ENCODE measurements at places on chromosomes 1 and 21.

DNA sequence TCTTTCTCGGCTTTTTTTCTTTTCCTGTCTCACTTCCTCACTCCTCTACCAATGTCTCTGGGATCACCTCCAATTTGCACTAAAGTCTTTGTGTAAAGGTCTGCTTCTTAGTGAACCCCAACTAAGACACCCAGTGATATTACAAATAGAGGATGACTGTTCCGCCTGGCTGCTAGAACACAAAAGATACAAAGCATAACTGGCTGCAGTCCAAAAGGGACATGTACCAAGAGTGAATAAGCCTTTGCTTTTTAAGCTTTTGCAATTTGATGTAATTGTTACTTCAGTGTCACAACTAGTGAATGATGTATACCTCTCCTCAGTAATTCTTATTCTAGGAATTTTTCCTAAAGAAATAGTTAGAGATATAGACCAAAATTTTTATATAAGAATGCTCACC, 82.8 kb upstream of the BEND5 start:
- DNase-seq: no peak

DNA sequence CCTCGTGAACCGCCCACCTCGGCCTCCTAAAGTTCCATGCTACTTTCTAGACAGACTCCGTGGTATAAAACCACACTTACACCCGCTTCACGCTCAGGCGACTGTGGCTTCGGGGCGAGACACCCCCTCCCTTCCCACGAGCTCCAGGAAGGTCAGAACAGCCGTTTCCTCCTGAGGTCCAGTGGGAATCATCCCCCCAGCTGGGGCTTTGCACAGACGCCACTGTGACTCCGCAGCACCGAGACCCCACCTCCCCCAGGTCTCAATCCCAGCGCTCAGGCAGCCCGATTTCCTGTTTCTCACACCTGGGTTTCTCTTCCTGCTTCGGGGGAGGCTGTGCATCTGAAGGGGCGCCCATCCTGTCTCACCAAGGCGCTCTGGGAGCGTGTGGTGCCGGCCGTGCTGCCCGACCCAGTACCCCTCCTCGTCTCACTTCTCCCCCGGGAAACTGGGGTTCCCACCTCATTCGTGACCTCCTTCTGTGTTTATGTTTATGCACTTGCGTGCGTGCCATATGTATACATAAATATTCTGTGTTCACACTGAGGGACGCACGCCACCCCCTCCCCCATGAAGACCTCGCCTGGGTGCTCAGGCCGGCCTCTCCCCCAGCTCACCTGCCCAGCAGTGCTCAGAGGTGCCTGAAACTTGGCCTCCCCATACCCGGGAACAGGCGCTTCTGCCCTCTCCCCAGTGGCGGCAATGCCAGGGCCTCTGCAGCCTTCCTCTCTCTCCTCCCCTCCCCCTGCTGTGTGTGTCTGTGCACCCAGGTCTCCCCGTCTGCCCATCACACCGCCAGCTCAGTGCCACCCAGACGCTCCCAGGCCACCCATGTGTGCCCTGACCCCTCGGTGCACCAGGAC, 14.6 kb downstream of the SLC35E2B start:
- no peak for DNase-seq

GRCh38 chr1:37861151-37861550, 1.8 kb upstream of the MTF1 start:
- DNase-seq: no peak

DNA sequence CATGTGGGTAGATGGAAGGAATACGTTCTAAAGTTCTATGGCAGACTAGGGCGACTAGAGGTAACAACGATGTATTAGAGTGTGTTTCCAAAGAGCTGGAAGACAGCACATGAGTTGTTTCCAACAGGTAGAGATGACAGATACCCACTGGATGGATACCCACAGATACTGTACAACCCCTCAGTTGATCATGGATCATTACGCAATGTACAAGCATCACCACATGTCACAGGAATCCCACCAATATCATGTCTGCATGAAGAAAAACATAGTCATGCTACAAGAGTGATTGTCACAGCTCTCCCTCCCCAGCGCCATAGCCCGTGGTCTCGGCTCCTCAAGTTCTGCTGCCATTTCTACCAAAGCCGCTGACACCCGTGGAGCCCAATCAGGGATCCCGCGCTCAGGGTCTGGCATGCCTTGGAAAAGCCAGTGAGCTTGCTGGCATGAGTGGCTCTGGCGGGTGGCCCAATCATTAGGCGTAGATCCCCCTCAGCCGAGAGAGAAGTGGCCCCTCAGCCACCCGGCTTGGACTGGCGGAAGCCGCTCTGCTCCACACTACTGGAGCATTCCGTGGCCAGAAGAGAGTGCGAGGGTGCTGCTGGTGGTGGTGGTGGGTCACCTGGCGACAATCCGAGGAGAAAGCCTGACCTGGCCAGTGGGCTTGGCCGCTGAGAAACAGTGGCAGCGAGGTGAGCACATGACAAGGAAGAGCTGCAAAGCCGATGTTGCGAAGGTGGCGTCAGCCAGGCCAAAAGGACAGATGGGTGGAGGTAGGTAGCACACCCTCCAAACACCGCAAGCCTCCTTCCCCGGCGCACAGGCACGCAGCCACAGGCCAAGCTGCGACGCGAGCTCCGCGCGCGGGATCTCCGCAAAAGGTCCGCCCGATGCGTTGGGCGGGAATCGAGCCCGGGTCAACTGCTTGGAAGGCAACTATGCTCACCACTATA, 65.7 kb upstream of the FCGR2A start:
- DNase-seq: no peak

- no peak for DNase-seq
Observed at GRCh38 chr1:214579183-214579582, 23.8 kb upstream of the CENPF start.

DNA sequence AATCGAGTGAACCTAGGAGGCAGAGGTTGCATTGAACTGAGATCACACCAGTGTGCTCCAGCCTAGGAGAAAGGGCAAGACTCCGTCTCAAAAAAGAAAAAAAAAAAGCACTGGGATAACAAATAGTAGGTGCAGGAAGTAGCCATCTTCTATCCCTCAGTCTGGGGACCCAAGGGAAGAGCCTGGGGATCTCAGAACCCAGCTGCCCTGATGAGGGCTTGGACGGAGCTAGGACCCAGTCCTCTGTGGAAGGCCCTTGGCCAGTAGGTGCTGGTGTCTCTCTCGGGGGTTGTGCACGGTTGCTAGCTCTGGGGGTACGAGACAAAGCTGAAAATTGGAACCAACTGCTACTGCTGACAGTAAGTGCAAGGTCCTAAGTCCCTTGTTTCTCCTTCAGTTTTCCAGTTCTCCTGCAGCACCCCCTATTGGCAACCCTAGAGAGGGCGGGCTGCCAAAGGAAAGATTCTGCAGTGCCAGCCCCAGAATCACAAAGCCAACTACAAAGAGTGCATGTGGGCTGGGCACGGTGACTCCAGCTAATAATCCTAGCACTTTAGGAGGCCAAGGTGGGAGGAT, 57.6 kb upstream of the KIF1B start:
- DNase-seq: peak; percentile 52

DNA sequence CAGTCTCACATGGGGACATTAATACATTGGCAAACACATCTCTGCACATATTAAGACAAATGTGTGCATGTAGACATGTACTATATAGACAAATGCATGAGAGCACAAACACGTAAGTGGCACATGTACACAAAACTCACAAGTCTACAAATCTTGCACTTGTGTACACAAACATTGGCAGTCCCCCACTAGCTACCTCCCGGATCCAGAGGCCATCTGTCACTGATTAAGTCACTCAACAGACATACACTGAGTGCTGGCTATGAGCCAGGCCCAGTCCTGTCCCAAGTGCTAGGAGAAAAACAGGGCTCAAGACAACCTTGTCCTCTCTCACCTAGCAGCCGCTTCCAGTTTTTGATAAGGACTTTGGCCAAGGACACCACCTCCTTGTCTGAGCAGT, 7.0 kb downstream of the TCEA3 start:
- no peak for DNase-seq

- no peak for DNase-seq
Observed at GRCh38 chr1:11802616-11802972, 3.2 kb downstream of the MTHFR start.

- no peak for DNase-seq
Observed at GRCh38 chr1:41619511-41620364, 135.3 kb upstream of the EDN2 start.

- no peak for DNase-seq
Observed at GRCh38 chr21:43337901-43338655, 88.9 kb downstream of the SIK1 start.

- no peak for DNase-seq
Observed at GRCh38 chr1:19957779-19958178, 21.6 kb downstream of the PLA2G2A start.

GRCh38 chr1:201183209-201183608, 7.4 kb upstream of the IGFN1 start:
- DNase-seq: no peak

- peak; percentile 61 for DNase-seq
Observed at GRCh38 chr1:240611619-240612480, at the start of gene GREM2. Gene GREM2 (minus strand): TSS chr1:240612155. CDS start chr1:240493475, 118,680 bp downstream.

- DNase-seq: no peak
Observed at GRCh38 chr1:246179401-246179800, 327.7 kb downstream of the SMYD3 start.
